Stimulated activated CD8-positive, alpha-beta memory T cell treated with anti-CD3 and anti-CD28 coated beads, Interleukin-7, amount 100 ng/mL, for 1 hour (primary cell): ENCODE measurements at places on chromosomes 12 and 14.

DNA sequence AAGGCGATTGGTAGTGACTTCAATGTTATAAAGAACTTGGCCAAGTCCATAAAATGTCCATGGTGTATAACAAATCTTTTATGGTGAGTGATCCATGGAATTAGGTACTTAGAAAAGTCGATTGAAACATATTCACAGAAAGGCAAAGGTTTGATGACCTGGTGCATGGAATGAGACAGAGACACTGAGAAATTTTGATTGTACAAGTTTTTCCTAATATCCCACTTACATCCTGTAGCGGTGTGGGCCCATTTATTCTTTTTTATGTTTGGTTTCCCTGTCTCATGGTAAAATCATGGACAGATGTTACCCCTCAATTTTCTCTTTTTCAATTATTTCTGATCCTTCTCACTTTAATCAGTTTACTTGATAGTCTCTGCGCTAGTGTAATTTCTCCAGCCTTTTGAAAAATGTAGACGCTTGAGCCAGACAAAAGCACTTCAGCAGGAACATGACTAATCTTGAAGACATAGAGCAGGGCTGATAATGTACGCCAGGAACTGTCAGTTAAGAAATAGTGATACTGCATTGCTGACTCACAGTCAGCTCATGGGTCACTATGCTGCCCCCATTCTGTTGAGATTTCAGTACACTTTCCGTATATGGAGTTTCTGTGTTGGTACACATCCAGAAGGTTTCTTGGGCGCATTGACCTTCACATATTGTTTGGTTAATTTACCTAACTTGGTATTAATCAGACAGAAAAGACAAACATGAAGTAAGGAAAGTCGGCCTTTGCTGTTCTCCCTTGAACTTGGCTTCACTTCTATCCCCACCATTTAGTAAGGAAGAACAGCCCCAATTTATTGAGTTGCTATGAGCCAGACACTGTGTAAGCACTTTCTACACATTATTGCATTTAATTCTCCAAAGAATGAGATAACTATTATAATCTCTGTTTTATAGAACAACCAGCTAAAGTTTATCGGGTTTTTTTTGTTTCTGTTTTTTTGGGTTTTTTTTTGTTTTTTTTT lies 841.7 kb downstream of the DIO2 start:
- DNase-seq: no peak

DNA sequence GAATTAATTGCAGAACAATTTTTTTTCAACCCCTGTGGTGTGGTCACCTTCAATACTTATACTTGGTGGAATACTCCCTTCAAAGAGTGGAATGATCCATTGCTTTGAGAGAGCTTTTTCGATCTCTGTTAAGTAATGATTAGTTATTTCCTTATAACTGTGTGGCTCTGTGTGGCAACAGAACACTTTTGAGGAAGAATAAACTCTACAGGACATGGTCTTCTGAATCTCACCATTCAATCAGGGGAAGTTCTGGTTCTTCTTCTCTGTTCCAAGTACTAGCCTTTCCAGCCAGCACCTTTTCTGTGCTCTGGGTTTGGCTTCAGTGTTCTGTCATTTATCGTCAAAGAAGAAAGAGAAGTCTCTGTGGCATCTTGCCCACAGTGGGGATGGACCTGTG lies 369.2 kb downstream of the ZFP36L1 start:
- no peak for DNase-seq

DNA sequence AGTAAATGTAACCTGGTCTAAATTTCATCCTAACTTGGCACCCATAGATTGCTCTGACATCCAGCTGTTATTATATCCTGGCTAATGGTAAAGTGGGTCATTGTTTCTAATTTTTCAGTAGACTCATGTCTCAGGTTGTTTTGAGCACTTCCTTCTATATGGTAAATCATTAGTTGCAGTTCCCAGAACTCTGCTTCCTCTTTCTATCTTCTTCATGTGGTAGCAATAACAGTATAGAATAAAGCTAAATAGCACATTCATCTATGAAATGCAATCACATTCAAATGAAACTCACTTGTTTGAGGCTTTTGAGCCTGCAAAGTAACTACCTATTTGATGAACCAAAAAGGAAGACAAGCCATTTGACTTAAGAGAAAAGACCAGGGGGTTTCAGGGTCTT lies 65.1 kb upstream of the GZMB start:
- no peak for DNase-seq

DNA sequence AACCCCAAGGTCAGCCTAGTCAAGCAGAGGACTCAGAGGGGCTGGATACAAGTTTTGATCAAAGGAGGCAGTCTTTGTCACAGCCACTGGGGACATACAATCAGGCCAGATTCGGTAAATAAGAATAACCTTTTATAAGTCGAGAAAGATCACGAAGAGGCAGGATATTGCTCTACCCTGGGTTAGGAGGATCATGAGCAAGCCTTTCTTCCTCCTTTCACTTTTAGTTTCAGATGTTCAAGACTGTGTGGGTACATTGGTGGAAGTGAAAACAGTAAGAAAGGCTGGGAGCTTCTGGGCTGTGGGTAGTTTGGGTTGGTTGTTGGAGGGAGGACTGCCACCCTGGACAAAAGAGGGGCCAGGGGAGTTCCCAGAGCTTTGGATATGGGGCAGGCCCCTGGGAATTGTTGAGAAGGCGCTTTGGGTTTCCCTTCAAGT lies 127.7 kb downstream of the SNAPC1 start:
- DNase-seq: no peak

GRCh38 chr12:27333403-27334009 lies 870 bp downstream of the BMAL2 start:
- no peak for DNase-seq

GRCh38 chr12:130316251-130316650 lies 21.4 kb upstream of the PIWIL1 start:
- DNase-seq: no peak

- DNase-seq: no peak
Observed at GRCh38 chr12:105933671-105934665, 204.8 kb downstream of the NUAK1 start.

GRCh38 chr12:105822131-105823105 lies 316.3 kb downstream of the NUAK1 start:
- DNase-seq: no peak

- DNase-seq: no peak
Observed at GRCh38 chr14:103855734-103856095, 8.3 kb upstream of the PPP1R13B start.

DNA sequence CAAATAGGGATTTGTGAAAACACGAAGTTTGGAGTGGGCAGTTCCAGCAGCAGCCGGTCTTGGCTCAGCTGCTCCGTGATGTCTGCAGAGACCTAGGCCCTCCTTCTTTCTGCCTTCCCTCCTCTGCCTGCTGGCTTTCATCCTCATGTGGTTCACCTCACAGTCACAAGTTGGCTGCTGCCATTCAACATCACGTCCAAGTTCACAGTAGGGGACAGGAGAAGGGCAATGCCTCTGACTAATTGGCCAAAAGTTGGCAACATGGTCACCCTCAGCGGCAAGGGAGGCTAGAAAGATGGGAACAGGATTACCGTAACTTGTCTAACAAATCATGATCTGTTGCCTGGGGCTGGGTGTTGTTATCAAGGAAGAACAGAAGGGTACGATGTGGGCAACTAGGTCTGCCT lies 7.8 kb upstream of the CACNA2D4 start:
- DNase-seq: no peak

DNA sequence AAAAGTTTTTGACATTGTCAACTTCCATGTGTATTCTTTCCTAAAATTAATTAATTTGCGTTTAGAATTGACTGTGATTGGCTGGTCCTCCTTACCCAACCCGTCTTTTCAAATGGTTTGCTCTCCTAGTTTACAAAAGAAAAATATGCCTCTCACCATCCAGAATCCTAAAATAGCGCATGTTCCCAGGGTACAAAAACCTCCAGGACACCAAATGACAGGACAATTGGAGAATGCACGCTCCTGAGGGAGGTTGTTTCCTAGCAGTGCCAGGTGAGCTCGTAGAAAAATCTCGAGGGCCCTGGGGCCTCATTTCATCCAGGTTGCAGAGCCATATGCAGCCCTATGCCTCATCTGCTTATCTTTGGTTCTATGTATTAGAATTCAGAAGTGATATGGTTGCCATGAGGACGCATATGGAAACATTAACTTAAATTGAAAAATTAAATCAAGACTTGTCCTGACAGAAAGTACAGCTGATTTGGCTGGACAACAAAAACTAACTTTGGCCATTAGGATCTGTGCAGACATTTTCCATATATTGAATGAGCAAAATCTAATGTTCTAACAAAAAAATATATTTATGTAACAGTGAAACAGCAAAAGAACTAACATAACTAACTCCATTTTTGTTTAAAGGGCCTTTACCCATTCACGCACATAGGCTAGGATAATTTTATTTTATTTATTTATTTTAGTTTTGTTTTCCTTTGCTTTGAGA lies 28.2 kb upstream of the EGLN3 start:
- no peak for DNase-seq

DNA sequence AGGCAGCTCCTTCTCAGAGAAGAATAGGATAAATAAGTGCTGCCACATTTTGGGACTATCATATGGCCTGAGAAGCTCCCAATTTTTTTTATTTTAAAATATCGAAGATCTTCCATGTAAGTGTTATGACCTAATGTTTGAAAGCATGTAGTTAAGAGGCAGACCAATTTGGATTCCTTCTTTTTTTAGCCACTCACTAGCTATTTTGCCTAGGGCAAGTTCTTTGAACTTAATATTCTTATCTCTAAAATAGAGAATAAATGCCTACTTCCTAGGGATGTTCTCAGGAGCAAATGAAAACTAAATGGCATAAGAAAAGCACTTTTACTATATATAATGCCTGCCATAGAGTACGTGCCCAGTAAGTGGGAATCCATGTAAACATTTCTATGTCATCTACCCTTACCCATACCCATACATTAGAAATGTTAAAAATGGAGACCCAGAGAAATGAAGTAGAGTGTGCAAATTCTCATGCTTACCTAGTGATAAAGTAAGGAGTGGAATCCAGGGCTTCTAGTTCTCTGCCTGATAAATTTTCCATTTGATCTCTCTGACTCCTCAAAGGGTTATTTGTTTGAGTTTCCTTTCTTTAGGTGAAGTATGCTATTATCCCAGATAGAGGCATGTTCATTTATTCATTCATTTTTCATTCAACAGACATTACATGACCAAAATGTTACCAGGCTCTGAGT lies 148.3 kb downstream of the TGFB3 start:
- no peak for DNase-seq

DNA sequence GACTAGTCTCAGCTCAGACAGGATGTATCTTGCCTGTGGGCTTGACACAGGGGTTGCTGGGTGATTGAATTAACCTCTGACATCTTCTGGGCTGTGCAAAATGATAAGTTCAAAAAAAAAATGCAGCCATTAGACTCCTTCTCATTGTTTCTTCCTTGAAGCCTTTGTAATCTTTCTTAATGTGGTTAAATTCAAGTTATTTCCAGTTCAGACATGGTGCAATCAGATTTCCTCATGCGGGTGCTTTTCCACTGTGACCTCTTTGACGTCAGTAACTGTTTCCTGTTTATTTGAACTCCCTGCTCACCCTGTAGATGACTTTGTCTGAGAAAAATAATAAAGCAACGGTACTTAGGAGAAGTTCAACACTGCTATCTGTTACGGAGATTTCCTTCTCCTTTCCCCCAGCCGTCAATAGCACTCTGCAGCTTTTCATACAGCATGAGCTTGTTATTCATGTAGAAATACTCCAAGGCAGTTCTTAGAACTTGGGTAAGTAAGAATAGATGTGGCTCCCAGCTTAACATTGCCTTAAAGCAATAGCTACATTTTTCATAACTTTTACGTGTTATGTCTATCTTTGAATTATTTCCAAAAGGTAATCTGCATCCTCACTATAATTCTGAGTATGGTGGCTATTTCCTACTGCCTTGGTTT lies 155.5 kb downstream of the PRKCH start:
- DNase-seq: peak; percentile 32

GRCh38 chr14:66081594-66082376 lies 404.4 kb upstream of the CCDC196 start:
- DNase-seq: no peak

- no peak for DNase-seq
Observed at GRCh38 chr14:35406506-35407305, 2.2 kb upstream of the NFKBIA start.

GRCh38 chr14:31926123-31926522 lies 151.0 kb upstream of the ARHGAP5 start:
- no peak for DNase-seq

GRCh38 chr14:99427632-99428300 lies 52.9 kb downstream of the SETD3 start:
- no peak for DNase-seq

GRCh38 chr14:32627545-32628298 lies 298.6 kb downstream of the AKAP6 start:
- no peak for DNase-seq

DNA sequence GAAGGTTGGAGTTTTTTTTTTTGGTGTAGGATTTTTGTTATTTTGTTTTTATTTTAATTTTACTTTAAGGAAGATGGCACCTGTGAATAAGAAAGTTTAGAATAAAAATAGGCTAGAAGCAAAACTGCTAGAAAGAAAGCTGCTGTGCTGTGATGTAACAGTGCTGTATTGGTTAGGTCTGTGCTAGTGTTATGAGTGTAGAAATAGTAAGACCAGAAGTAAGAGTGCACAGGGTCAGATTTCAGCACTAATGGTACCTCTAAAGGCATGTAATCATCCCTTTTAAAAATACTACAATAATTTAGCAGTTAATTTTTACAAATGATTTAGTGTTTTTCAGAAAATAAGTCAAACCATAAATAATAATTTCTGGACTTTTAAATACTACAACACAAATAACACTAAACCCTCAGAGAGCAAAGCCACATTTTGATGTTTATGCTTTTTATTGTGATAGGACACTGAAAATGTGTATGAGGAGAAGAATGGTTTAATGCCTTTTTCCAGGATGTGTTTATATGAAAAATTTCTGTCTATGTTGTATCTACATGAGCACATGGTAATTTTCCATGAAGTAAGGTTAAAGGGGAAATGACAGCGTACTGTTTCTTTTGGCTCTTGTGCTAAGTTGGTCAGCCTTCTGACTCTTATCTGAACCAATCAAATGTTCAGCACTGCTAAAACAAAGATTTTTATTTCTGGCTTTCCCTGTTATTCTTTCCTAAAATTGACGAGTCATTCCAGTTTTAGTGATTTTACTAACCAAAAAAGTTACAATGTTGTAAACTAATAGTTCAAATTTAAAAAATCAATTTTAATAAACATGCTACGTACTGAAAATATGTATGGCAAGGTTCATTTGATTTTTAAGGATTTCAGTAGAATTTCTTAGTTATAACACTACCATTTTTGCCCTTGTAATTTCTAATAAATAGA lies 96.1 kb downstream of the PPHLN1 start:
- no peak for DNase-seq

- DNase-seq: no peak
Observed at GRCh38 chr12:48422060-48422459, 50.3 kb upstream of the ANP32D start.

GRCh38 chr14:41868396-41868795 lies 261.7 kb downstream of the LRFN5 start:
- DNase-seq: no peak

- DNase-seq: peak; percentile 25
Observed at GRCh38 chr12:7989827-7990491, 42.6 kb upstream of the FOXJ2 start.

- no peak for DNase-seq
Observed at GRCh38 chr14:38592764-38593442, 337.0 kb upstream of the CLEC14A start.

- DNase-seq: no peak
Observed at GRCh38 chr14:54749727-54750126, 152.9 kb downstream of the GCH1 start.
